ENCODE measurements at places on chromosomes 11 and 22.
A peak's percentile ranks its signal among the peaks of the same experiment; 100 is the strongest.

DNA sequence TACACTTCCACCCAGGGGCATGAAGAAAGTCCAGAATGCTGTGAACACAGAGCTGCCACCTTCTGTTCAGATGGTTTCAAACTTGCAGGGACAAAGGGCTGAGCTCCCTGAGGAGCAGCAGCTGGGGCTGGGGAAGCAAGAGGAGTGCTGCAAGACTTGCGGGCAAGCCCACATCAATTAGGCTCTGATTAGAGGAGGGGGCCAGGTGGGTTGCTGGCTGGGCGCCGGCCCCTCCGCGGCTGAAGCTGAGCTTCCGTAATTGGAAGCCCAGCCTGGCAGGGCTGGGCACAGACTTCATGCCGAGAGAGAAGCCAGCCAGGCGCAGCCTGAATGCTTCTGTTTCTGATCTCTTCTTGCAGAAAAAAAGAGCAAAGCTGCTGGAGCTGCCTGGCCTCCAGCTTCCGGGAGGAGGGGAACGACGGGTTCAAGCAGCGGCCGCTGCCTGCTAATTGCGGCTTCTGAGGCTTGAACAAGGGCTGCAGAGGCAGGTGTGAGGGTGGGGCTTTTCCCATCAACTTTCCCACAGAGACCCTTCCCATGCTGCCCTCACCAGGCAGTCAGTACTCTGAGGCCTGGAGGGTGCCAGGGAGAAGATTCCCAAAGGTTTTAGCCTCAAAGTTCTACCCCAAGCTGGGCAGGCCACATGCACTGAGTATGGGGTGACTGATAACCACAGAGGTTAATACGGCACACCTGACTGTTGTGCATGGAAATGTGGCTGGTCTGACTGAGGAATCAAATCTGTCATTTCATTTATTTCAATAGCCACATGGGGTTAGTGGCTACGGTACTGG, 91.1 kb upstream of the LMO1 start:
- DNase-seq = peak; percentile 68

DNA sequence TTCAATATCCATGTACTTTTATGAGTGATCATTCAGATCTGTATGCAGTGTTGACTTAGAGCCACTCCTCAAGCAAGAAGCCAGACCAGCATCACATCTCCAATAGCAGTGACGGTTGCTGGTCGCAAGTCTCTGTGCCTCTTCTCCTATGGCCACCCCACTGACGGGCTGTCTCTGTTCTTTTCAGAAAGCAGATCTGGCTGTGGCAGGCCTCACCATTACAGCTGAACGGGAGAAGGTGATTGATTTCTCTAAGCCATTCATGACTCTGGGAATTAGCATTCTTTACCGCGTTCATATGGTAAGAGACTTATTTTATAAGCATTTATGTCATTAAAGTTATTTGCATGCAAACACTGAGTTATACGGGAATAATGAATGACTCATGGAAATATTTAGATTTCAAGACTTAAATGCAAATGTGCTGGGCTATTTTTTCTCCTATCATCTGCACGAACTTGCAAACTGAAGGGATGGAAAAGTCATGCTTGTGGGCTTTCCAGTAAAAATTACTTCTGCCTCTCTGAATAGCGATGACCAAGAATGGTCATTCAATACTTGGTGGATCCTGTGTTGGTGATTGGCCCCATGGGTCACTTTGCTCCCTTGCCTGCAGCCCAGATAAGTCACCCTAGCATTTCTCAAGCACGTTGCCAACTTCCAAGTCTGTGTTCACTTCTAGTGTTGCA, 83.6 kb upstream of the TBCEL start:
- no peak for DNase-seq

DNA sequence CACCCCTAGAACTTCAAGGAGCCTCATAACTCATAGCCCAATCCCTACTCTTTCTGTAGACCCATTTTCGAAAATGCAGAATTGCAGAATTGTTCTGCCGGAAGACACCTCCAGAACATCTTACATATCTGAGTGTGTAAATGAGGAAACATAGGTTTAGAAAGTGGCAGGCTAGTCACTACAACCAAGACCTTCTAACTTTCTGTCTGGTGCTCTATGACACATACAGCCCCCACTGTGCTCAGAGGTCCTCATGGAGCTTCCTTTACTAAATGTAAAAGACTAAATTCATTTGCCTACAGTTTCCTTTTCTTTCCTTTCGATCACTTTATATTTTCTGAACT, 132.1 kb upstream of the DDI1 start:
- DNase-seq = no peak

DNA sequence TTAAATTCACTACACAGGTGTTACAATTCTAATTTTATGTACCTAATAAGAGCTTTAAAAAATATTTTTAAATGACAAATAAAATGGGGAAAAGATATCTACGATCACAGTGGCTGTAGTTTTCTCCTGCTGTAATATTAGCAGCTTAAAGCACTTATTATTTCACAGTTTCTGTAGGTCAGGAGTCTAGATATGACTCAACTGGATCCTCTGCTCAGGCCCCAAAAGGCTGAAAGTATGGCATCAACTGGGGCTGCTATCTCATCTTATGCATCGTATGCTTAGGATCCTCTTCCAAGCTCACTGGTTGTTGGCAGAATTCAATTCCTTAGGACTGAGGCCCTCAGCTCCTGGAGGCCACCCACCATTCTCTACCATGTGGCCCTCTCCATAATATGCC, 12.8 kb downstream of the FBXO3 start:
- DNase-seq = no peak

DNA sequence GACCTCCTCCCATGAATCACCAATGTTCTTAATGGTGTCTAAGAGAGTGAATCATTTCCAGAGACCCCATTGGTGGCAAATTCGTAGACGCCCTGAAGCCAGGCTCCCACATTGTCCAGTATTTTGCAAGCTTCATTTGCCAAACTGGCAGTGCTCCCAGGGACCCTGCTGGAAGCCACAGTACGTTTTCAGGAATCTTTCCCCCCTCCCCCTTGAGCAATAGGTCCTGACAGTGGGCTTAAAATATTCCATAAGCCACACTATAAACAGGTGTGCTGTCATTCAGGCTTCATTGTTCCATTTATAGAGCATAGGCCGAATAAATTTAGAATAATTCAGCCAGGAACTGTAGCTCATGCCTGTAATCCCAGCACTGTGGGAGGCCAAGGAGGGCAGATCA, 125.3 kb downstream of the MORC2 start:
- no peak for DNase-seq

- DNase-seq = no peak
Measured at GRCh38 chr11:131737357-131737756, 366.9 kb downstream of the NTM start.

- DNase-seq = no peak
Measured at GRCh38 chr11:84886344-84886743, 740.8 kb downstream of the DLG2 start.

DNA sequence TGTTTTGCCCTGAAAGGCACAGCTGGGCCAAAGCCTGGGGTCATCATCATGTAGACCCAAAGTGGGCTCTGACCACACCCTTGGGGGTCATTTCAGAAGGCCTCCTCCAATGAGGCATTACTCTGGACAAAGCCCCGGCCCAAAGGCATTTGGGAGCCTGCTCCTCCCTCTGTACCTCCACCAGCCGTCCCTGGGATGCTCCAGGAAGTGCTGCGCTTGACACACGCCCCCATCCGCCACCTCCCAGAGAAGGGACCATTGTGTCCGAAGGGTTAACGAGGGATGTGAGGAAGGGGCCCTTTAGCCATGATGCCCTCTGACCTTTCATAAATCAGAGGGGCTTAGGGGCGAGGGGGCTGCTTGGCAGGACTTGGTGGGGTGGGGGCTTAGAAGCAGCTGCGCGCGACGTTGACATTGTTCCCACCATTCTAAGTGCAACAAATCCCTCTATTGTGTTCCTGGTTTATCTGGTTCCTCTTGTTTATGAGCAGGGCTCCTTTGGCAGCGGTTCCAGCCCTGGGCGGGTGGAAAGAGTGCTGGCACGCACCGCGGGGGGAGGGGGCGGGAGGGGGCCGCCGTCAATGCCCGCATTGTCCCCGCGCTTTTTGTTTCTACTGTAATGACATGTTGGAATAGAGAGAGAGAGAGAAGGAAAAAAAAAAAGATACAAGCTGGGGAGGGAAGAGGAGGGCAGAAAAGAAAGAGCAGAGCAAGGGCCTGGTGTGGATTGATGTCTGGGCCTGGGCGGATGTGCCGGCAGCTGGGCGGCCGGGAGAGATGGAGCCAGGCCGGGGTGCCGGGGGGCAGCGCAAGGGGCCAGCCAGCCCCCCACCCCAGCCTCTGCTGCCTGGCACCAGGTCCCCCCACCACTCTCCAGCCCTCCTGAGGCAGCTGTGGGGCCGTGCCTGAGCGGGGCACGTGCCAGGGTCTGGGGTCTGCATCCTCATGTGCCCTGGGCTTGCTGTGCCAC, 32.1 kb upstream of the SOX10 start:
- no peak for DNase-seq

- no peak for DNase-seq
Measured at GRCh38 chr11:132993991-132994502, 538.3 kb downstream of the OPCML start.

DNA sequence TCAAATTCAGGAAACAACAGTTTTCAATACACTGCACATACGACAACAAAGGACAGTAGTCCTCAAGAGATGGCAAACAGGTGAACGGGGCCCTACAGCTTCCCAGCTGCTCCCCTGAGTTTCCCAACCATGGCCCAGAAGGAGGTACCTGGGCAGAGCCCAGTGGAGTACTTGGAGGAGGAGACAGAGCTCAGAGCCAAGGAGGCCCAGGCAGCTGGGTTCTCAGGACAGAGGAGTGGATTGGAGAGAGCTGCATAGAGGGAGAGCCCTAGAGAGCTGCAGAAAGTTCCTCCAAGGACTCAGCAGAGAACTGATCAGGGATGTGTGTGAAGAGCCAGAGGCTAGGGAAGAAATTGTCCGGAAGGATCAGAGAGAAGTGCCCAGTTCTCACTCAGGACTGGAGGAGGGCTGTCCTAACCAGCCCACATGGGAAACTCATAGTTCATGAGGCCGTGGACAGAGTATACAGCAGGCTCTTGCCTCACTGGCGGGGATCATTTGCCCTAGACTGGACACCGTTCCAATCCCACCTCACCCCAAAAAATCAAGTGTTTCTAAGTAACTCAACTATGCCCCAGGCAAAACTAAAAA, 7.6 kb upstream of the ASCL2 start:
- DNase-seq = no peak

GRCh38 chr11:34358258-34358727, 483 bp upstream of the ABTB2 start:
- DNase-seq = peak; percentile 80

- no peak for DNase-seq
Measured at GRCh38 chr11:116445108-116446047, 327.4 kb downstream of the BUD13 start.

DNA sequence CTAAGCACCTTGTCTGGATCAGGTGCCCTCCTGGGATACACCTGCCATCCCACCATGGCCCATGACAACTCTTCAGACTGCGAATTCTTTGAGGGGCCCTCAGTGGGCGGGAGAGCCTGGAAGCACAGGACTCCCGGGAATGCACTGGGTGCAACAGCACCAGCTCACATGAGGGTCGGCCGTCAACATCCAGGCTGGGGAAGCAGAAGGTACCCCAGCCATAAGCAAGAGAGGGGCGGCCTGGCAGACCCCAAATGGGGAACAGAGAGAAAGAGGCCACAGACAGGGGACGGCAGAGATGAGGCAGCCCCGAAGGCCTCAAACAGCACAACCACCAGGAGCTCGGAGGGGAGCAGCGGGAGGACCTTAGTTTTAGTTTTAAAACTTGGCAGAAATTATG, 94.4 kb downstream of the PHF21B start:
- no peak for DNase-seq

GRCh38 chr11:9057007-9057406, 34.4 kb downstream of the SCUBE2 start:
- DNase-seq = no peak

DNA sequence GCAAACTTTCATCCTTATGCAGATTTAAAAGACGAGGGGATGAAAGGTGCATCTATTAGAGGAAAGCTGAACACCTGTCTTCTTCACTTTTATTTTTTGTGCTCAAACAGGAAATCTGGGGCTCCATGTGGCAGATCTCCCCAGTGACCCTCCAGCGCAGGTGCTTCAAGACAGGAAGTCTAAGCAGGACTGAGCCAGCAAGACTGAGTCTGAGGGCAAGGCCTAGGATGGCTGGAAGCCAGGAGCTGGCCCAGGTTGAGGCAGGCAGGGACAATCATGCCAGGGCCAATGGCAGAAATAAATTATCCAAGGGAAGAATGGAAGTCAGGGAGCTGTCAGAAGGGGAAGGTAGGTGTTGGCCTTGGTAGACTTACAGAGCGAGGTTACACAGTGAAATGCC, 101.1 kb upstream of the SPON1 start:
- no peak for DNase-seq

- peak; percentile 93 for DNase-seq
Measured at GRCh38 chr11:65572356-65573051, at the start of gene FAM89B. FAM89B (plus strand) TSS chr11:65572538; CDS start chr11:65572670, 132 bp downstream.

GRCh38 chr11:92922731-92923130, 46.7 kb upstream of the MTNR1B start:
- DNase-seq = no peak

- no peak for DNase-seq
Measured at GRCh38 chr22:27212102-27212501, 554.7 kb downstream of the MIAT start.

DNA sequence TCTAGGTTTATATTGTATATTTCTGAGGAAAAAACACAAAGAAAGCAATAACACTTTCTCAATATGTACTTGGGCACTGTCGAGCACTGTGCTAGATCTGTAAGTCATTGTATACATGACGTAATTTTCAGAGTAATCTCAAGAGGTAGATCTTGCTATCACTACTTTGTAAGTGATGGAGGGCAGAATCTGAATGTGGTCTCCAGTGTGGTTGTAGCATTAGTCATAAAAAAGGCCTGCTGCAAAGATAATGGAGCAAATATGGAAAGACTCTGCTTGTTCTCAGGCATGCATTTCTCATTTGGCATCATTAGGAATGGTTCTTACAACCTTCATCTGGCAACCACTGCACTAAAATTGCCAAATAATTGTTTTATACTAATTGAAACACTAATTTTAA, 419.8 kb upstream of the CCDC179 start:
- DNase-seq = no peak

DNA sequence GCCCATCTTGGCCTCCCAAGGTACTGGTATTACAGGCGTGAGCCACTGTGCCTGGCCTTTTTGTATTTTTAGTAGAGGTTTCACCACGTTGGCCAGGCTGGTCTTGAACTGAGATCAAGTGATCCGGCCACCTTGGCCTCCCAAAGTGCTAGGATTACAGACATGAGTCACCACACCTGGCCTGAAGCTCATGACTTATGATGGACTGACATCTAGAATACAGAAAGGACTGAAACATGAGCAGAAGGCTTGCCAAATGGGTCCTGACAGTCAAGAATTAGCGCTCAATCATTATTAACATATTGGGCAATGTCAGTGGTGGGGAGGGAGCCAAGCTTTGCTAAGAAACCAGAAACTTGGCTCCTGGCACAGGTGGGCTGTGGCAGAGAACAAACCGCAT, 5.0 kb downstream of the FADS1 start:
- DNase-seq = no peak

DNA sequence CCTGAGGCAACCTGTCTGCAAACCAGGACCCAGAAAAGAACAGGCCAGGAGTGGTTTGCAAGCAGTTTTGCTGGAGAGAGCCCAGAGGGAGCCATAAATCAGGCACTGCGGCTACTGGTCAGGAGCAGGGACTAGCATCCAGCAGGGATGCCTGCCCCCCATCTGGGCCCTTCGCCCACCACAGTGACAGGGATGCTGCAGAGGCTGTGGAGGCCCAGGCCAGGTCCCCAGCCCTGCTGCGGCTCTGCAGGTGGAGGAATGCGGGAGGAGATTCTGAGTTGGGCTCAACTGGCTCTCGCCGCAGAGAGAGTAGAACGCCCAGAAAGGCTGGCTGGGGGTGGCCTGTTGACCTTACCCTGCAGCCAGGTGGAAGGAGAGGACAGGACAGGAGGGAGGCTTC, 16.4 kb upstream of the NEFH start:
- DNase-seq = no peak
